ENCODE measurements at places on chromosomes 1 and 21.

DNA sequence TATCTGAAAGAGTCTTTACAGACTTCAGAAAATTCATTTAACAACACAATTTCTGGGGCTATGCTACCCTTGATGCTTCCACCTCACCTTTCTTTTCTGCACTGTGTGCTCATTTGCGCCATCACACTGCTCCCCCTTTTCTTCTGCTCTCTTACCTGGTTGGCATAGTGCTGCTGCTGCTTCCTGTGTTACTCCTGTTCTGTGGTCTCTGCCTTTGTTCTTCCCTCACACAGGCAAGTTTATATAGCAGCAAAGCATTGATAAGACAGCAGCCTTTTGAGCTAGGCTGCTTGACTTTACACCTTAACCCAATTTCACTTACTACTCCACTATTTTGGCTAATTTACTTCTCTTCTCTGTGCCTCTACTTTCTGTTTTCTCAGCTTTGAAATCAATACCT lies 18.3 kb downstream of the SGIP1 start:
- DNase-seq = no peak

DNA sequence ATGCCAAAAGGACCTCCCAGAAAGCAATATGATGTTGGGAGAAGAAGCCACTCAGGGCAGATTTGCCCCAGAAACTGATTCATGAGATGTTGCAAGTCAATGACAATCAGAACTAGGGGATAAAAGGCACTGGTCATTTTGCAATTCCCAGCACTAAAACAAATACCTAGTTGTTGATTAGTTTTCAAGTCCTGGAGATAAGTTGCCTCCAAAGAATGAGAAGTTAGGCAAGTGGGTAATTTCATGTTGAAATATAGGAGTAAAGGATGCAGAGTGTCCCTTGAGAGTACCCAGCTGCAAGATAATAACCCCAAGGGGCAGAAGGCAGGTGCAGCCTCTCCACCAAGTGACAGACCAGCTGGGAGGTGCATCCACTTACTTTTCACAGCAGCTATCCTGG lies 363.6 kb downstream of the PBX1 start:
- no peak for DNase-seq

- no peak for DNase-seq
These were observed 200.4 kb upstream of the FGGY start for GRCh38 chr1:59096501-59096900.

- DNase-seq = no peak
These were observed 33.2 kb downstream of the NHLH2 start for GRCh38 chr1:115807723-115808122.

GRCh38 chr1:53016705-53017104 lies 45.3 kb upstream of the PODN start:
- no peak for DNase-seq

GRCh38 chr1:244352156-244352830 lies 99.4 kb downstream of the ADSS2 start:
- no peak for DNase-seq

- no peak for DNase-seq
These were observed 57.2 kb downstream of the TGFBR3 start for GRCh38 chr1:91828583-91829281.

DNA sequence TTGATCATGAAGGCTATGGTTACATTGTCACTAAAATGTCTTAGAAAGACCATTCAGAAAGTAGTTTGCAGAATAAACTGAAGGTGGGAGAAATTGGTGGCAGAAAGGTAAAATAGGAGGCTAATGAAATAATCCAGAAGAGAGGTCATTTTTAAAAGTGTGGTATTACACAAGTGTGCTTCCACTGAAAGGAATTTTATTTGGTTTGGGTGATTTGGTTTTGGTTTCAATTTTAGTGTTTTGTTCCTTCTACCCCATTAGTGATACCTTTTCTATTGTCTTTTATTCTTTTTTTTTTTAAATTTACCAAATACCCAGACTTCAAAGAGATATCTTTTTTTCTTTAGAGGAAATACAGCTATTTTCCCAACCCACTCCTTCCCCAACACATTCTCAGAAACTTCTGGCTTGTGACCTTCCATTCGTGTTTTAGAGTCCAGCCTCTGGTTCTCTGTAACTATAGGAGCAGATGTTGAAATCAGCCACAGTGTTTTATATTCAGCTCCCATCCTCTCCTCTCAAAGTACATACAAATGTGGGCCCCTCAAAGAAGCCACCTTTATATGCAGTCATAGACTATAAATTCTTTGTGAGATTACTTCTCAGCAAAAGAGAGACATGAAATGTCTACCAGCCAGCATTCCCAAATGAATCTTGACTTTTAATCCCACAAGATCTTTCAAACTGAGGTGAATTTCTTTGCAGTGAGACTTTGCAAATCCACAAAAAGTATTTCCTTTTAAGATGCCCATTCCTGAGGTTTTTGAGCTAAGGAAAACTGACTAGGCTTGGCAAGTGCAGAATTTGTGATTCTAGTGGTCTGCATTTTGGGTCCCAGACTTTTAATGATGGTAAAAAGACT lies 42.0 kb upstream of the PALMD start:
- no peak for DNase-seq

GRCh38 chr21:15894596-15894995 lies 164.8 kb downstream of the USP25 start:
- DNase-seq = no peak

- peak; percentile 48 for DNase-seq
These were observed at the start of gene AKT3 for GRCh38 chr1:243850202-243850451. Gene AKT3, minus strand, starts transcription at chr1:243850243. Its CDS starts 7,073 bp downstream, at chr1:243843170.

DNA sequence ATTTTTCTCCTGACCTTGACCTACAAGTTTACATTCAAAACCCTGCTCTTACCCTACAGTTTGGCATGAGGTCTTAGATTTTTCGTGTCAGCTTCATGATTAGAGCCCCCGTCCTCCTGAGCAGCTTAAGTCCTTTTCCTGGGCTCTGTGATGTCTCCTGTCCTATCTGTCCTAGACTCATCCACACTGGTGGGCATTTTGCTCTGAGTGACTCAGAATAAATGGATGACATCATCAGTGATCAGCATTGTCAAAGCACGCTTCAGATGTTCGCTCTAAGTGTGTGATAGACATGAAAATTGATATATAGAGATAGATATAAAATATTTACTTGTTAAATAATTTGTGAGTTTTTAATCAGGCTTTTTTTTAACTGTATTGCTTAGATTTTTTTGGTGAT lies 21.8 kb downstream of the RGS13 start:
- no peak for DNase-seq

GRCh38 chr1:221458447-221459156 lies 283.3 kb downstream of the DUSP10 start:
- no peak for DNase-seq

DNA sequence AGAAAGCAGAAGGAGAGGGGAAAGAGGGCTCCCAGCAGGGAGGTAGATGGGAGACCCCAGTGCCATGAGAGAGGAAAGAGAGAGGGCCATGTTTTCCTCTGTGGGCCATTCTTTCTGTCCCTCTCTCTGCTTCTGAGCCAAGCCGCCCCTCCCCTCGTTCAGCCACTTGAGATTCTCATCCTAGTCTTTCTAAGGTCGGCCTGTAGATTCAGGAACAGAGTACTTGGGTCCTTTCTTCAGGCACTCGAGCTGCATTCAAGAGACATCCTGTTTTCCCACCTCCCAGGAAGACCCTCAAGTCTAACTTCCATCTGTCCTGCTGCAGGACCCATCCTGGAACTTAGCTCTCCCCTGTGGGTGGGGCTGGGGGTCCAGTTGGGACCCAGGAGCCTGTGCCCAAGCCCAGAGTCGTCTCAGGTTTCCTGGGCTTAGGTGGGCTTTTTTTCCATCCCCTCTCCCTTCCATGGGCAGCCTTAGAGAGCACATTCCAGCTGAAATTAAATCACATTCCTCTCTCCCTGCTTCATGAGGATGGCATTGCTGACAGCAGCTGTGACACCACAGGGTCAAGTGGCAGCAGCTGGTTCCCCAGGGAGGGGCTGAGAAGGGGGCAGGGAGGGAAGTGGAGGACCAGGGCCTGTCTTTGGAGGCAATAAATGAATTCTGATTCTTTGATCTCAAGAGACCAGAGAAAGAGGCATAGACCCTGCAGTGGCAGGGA lies 13.0 kb downstream of the NES start:
- no peak for DNase-seq

- DNase-seq = no peak
These were observed 33.0 kb upstream of the PDPN start for GRCh38 chr1:13550663-13551062.

GRCh38 chr1:51661081-51661518 lies 44.2 kb downstream of the OSBPL9 start:
- DNase-seq = no peak

DNA sequence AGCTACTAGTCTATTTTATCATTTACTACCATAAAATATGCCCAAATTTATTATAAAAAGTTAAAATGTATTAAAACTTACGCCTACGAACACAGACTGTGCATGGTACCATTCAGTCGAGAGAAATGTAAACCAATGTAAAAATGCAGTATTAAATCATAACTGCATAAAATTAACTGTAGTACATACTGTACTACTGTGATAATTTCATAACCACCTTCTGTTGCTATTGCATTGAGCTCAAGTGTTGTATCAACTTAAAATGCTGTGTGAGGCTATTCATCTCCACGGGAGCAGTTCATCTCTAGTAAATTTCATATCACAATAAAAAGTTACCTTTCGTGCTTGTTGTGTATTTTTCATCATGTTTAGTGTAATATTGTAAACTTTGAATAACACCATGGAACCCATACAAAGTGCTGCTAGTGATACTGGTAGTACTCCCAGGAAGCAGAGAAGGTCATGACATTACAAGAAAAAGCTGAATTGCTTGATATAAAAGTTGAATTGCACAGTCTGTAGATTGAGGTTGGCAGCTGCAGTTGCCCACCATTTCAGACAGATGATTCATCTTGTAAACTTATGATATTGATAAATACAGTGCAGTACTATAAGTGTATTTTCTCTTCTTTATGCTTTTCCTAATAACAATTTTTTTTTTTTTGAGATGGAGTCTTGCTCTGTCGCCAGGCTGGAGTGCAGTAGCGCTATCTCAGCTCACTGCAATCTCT lies 19.0 kb upstream of the CENPF start:
- DNase-seq = no peak

GRCh38 chr1:225631021-225631663 lies 21.8 kb downstream of the ENAH start:
- DNase-seq = no peak

GRCh38 chr1:236393681-236394481 lies at the start of gene EDARADD:
Gene EDARADD, plus strand, starts transcription at chr1:236394286. Its CDS starts 159 bp downstream, at chr1:236394445.
- no peak for DNase-seq

GRCh38 chr1:192803501-192803900 lies 5.3 kb upstream of the RGS2 start:
- no peak for DNase-seq

- no peak for DNase-seq
These were observed 16.4 kb upstream of the IRF2BP2 start for GRCh38 chr1:234626391-234626790.

All from GM19239 (cell line).